ENCODE measurements at places on chromosomes 6 and 20.

GRCh38 chr6:113540466-113540865 lies 316.7 kb upstream of the MARCKS start:
- no peak for DNase-seq

- no peak for DNase-seq
These were observed 32.8 kb downstream of the ADNP start for GRCh38 chr20:50898475-50898874.

DNA sequence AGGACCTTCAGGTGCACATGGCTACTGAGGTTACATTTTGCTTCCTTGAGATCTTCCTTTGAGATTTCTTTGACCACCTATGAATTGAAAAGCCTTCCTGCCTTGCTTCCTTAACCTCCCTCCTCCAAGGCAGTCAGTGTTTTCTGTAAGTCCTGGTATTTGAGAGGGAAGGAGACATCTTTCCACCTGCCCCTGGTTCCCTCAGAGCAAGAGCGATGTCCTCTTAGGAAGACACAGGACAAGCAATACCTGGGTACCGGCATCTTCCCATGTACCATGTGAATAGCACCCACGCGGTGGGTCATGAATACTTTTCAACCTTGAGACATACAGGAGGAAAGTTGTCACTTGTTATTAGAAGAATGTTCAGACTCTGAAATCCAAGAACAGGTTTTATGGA lies 37.1 kb downstream of the GINS1 start:
- no peak for DNase-seq

- DNase-seq, result no peak
These were observed 7.0 kb downstream of the ELMO2 start for GRCh38 chr20:46399401-46399800.

- no peak for DNase-seq
These were observed 167.8 kb upstream of the CENPW start for GRCh38 chr6:126172131-126172530.

Data from mucosa of descending colon (tissue), 3 donors.